ENCODE measurements at places on chromosomes 5 and 9. TPM values are rescaled to one million over a fixed set of nuclear protein-coding genes. Genes with fewer than 3 reads are reported as not detected.

The ECM2 gene
- total RNA-seq, result 0.18 TPM

The RASGEF1C gene
- not detected for total RNA-seq

The ROR2 gene
- not detected for total RNA-seq

The DNAI1 gene
- total RNA-seq, result not detected

The LCN15 gene
- not detected for total RNA-seq

The LRRTM2 gene
- 0.14 TPM for total RNA-seq

The KIAA0825 gene
- 0.99 TPM for total RNA-seq

The GHR gene
- total RNA-seq, result 1.1 TPM

The FOXD4L4 gene
- total RNA-seq, result 0.25 TPM

The WDR38 gene
- 0.07 TPM for total RNA-seq

The DND1 gene
- 0.13 TPM for total RNA-seq

The GRXCR2 gene
- not detected for total RNA-seq

The DCTN4 gene
- 34.8 TPM for total RNA-seq

The BASP1 gene
- 73.9 TPM for total RNA-seq

The SLCO6A1 gene
- not detected for total RNA-seq

The C5orf58 gene
- not detected for total RNA-seq

The SLC25A46 gene
- 76.7 TPM for total RNA-seq

Data from pulmonary artery endothelial cell (primary cell).